ENCODE measurements at places on chromosomes 13 and 19. TPM values are rescaled to one million over a fixed set of nuclear protein-coding genes. Genes with fewer than 3 reads are reported as not detected.

- no peak for DNase-seq
Observed at GRCh38 chr19:808423-808775, 11.1 kb downstream of the PTBP1 start.

Gene OR7A5
- total RNA-seq: not detected

GRCh38 chr19:39817888-39818561 is 15.9 kb downstream of the DYRK1B start:
- DNase-seq: no peak

GRCh38 chr13:99302637-99303505 is 4.3 kb downstream of the GPR183 start:
- DNase-seq: no peak

GRCh38 chr13:25652764-25653163 is 281.0 kb downstream of the ATP8A2 start:
- DNase-seq: no peak

Gene DAND5
- total RNA-seq: 0.05 TPM

Gene SGCG
- total RNA-seq: not detected

GRCh38 chr19:28234637-28235036 is 978.3 kb downstream of the UQCRFS1 start:
- no peak for DNase-seq

GRCh38 chr13:88649855-88650254 is 978.7 kb downstream of the SLITRK5 start:
- no peak for DNase-seq

- DNase-seq: no peak
Observed at GRCh38 chr19:40331052-40331451, 17.1 kb downstream of the C19orf47 start.

- DNase-seq: no peak
Observed at GRCh38 chr13:99709134-99709533, 207.9 kb downstream of the TM9SF2 start.

GRCh38 chr13:19680751-19681150 is 47.3 kb downstream of the MPHOSPH8 start:
- no peak for DNase-seq

Gene GDF15
- total RNA-seq: 528 TPM

DNA sequence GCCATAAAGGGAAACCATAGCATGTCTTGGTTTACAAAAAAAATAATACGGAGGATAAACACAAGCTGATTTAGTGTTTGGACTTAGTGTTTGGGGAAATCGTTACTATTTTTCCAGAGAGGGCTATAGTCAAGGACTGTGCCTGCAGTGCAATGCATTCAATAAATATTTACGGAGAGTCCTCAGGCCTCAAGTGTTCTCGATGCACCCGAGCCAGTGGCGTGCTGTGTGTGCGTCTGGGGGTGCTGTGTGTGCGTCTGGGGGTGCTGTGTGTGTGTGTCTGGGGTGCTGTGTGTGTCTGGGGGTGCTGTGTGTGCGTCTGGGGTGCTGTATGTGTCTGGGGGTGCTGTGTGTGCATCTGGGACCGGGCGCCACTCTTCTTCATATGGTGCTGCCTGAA is 71.7 kb upstream of the GTF3A start:
- DNase-seq: no peak

Gene FUT1
- total RNA-seq: 6.4 TPM

DNA sequence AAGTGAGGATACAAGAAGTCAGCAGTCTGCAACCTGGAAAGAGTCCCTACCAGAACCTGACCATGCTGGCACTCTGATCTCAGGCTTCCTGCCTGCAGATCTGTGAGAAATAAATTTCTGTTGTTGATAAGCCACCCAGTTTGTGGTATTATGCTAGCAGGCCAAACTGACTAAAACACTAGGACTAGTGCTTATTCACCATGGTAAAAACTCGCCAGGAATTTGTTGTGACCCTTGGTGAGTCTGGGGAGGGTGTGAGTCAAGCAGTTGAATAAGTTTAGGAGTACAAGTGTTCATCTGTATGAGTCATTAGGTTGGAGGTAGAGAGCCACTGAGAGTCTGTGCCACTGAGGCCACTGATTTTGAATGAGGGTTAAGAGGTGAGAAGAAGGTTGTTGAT is 3.6 kb downstream of the ZIK1 start:
- DNase-seq: no peak

GRCh38 chr19:44455100-44455499 is 6.8 kb upstream of the ZNF229 start:
- no peak for DNase-seq

- no peak for DNase-seq
Observed at GRCh38 chr13:79654520-79654919, 173.6 kb downstream of the NDFIP2 start.

Gene PRRG2
- 1.6 TPM for total RNA-seq

DNA sequence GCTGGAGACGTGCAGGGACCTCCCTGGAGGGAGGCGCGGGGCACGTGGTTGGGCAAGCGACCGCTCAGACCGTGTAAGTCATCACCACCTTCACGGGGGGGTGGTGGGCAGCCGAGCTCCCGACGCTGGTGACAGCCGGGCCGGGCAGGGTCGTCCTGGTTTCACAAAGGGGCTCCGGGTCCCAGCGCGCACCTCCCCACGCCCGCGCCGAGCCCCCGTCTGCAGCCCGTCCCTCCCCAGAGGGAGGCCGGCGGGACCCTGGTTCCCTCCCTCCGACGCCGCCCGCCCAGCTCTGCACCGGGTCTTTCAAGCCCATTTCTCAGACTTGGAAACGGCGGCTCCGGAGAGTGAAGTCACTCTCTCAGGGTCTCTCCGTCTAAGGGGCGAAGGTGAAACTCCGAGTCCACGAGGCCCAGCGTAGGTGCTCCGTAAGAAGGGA is 729 bp upstream of the ARID3A start:
- DNase-seq: no peak

GRCh38 chr13:37954191-37954590 is 84.6 kb upstream of the TRPC4 start:
- no peak for DNase-seq

Gene TSPAN16
- total RNA-seq: not detected

DNA sequence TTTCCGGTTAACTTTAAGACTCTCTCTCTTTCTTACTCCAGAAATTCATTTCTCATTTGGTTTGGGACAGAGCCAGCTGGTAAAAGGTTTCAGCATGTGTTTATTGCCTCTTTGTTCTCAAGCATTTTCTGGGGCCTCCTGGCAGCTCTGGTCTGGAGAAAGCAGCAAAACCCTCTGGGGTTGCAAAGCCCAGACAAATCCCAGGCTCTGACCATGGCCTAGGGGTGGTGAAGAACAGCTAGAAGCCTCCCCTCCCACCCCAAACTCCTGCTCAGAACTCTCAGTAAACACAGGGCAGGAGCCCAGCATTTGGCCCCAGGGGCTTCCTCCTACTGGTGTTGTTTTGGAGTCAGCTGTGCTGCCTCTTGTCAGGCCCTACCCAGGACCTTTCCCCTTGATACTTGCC is 124.2 kb upstream of the SERP2 start:
- DNase-seq: no peak

Gene LHFPL6
- 19.1 TPM for total RNA-seq

DNA sequence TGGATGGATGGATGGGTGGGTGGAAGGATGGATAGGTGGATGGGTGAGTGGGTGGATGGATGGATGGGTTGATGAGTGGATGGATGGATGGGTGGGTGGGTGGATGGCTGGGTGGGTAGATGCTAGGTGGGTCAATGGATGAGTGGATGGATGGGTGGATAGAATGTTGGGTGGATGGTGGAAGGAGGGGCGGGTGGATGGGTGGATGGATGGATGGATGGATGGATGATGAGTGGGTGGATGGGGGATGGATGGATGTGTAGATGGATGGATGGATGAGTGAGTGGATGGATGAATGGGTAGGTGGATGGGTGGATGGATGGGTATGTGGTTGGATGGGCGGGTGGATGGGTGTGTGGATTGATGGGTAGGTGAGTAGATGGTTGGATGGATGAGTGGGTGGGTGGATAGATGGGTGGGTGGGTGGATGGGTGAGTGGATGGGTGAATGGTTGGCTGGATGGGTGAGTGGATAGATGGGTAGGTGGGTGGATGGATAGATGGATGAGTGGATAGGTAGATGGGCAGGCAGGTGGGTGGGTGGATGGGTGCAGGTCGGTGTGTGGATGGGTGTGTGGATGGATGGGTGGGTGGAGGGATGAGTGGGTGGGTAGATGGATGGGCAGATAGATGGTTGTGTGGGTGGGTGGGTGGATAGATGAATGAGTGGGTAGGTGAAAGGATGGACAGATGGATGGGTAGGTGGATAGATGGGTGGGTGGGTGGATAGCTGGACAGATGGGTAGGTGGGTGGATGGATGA is 4.4 kb upstream of the SHC2 start:
- DNase-seq: no peak

Gene TDRD12
- 0.29 TPM for total RNA-seq

GRCh38 chr19:49110567-49110966 is 3.6 kb upstream of the LIN7B start:
- DNase-seq: no peak

GRCh38 chr13:80168089-80168850 is 172.7 kb downstream of the SPRY2 start:
- no peak for DNase-seq

DNA sequence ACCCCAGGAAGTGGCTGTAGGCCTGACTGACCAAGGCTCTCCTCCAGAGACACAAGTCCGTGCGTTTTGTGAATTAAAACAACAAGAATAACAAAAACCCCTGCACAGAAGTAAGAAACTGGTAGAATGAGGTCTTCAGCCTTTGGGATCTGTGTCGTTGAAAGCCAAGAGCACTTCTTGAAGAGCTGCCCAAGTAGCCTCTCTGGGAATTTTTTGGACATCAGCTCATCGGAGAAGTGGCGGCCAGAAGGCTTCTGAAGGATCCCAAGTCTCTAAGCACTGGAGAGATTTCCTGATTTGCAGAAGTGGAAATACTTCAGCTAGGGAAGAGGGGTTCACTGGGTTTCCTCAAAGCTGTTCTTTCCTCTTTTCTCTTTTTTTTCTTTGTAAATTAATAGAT is 100.4 kb upstream of the ZNF536 start:
- DNase-seq: no peak

DNA sequence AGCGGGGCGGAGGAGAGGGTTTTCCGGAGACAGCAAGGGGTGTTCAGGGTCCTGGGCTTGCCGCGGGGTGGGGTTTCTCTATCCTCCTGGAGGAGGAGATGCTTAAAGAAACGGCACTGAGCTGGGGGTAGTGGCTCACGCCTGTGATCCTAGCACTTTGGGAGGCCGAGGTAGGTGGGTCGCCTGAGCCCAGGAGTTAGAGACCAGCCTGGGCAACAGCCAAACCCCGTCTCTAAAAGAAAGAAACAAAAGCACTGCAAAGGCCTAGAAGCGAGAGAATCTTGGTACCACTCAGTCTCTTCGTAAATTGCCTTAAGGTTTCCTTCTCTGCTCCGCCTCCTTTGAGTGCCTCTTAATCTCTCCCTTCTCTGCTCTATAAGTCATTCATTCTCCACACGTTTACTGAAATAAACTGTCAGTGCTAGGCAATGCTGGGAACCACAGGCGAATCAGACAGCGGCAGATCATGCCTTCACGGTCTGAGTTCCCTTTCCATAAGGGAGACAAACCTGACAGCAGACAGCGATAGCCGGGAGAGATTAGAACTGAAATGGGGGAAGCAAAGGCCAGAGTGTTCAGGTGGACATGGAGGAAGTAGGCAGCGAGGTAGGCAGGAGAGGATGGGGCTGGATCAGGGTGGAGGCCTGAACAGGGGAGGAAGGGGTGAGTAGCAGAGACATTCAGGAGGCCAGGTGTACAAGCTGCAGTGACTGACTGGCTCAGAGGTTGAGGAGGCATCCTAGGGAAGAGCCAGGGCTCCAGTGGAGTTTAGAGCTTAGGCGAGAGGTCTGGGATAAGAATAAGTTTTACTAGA is 580 bp downstream of the EIF3K start:
- DNase-seq: no peak

Gene NLRP12
- 1.1 TPM for total RNA-seq

GRCh38 chr19:34838753-34839431 is 65.9 kb upstream of the ZNF599 start:
- DNase-seq: no peak

Gene LGALS14
- not detected for total RNA-seq

Gene CRLF1
- total RNA-seq: not detected

- no peak for DNase-seq
Observed at GRCh38 chr13:110444226-110444653, 117.3 kb downstream of the RAB20 start.

DNA sequence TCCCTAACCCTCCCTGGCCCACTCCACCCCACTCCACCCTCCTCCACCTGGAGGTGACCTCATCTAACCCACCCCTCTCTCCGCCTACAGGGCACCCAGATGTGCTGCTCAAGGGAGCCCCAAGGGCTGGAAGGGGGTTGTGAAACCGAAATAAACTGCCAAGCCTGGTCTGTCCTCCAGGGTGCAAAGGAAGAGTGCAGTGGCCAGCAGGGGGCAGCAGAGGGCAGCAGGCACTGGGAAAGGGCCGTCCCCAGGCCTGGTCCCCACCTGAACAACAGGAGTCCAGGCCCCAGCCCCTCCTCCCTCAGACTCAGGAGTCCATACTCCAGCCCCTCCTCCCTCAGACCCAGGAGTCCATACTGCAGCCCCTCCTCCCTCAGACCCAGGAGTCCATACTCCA is 8.4 kb upstream of the BCAM start:
- no peak for DNase-seq

DNA sequence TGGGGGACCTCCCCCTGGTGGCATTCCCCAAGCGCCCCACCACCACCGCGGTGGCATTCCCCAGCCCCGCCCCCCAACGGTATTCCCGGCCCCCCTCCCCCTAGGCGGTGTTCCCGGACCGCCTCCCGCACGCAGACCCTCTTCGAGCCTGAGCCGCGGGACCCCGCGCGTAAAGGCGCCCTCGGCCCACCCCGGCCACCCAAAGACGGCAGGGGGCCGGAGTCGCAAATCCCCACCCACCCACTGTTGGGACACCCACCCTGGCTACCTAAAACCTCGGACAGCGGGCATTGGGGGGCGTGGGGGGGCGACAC is 22.4 kb downstream of the OLFM2 start:
- no peak for DNase-seq

DNA sequence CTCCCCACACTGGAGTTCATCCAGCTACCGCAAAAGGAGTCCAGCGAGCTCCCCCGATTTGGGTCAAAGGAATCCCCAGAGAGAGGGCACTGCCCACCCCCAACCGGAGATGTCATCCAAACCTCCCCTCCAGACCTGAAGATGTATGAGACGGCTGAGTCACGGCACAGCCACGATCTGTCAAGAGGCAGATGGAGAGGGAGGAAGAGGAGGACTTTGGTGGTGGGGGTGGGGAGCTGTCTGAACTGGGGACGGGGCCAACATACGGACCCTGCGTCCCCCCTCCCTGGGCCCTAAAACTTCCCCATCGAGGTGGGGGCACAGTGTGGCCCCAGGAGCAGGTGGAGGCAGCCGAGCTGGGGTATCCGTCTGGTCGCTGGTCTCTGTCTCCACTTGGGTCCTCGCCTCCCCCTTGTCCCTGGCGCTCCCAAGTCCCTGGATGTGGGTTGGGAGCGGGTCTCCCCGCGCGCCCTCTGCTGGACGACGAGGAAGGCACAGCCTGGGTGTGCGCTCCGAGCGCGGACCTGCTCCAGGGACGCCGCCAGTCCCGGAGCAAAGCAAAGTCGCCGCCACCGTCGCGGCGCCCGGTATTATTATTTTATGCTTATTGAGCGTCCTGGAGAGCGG is 3.8 kb downstream of the PDE4A start:
- DNase-seq: no peak

All from glomerular endothelial cell (primary cell).